Testis (tissue), 5 donors: ENCODE measurements at places on chromosomes 2 and 18.
A peak's percentile ranks its signal among the peaks of the same experiment; 100 is the strongest.

DNA sequence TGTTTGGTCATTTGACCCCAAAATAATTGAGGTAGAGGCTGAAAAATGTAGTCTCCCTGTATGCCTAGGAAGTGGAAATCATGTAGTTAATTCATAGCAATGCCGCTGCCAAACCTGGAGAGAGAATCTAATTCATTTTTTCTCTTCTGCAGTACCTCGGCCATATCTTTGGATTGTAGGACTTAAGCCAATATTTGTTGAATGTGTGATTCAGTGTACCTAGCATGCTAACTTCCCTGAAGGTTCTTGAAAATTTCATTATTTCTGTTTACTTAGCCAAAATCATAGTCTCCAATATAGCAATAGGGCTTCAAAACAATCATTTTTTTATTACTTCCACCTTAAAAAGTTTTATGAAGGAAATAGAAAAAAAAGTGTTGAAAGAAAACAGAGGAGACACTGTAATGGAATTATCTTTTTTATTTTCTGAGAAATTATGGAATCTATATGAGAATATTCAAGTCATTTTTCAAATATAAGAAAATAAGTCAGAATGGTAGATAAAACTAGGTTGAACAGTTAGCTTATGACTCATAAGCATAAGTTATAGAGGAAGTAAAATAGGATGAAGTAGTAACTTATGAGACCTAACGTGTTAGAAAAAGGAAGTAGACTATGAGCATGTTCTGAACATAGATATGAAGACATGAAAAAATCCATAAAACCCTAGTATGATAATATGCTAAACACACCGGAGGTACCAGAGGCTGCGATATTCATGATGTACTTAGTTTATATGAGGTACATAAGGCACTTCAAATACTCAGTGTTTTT, 35.2 kb upstream of the CDH19 start:
- no peak overlapping the region for H3K27ac ChIP-seq
- H3K36me3 ChIP-seq = no peaks in the 10 kb centered on the region
- no peaks in the 10 kb centered on the region for H3K27me3 ChIP-seq
- DNase-seq = no peak
- H3K4me3 ChIP-seq = no peak overlapping the region

GRCh38 chr2:28465148-28465885, 30.5 kb upstream of the PLB1 start:
- no peaks in the 10 kb centered on the region for H3K36me3 ChIP-seq
- H3K4me1 ChIP-seq = peaks cover 2% of the 10 kb centered on the region
- no peak for DNase-seq
- no peaks in the 10 kb centered on the region for H3K27me3 ChIP-seq
- no peak overlapping the region for H3K27ac ChIP-seq

DNA sequence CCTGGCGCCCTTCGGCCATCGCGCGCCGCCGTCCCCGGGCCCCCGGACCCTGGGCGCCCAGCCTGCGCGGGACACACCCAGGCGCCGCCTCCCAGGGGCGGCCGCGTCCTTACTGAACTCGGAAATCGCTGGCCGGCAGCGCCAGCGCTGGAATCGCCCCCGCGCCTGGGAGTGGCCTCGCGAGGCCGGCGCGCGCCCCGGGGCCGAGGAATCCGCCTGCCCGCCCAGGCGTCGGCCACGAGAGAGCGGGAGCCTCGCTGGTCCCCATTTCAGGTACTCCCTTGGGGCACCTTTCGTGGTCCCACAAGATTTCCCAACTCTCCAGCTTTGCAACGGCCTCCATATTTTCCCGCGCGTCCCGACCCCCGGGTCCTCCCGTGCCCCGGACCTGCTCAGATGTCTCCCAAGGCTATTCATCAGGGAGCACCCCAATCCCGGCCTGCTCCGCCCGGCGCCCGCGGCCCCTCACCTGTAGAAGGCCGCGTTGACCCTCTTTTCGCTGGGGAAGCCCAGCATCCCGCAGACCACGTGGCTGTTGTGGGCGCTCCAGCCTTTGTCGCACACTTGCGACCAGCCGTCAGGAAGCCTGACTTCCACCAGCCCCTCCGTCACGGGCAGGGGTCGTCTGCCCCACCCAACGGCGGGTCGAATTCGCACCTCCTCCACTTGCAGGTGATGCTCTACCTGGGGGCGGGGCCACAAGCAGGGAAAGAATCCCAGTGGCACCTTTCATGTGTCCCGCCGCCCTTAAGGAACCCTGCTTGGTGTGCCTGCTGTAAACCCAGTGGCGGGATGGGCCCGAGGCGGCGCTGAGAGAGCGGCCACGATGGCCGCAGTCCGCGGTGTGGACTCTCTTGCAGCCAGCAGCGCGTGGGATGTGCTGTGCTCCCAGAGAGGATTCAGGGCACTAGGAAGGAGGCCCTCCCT, 4.6 kb downstream of the LOXL3 start:
- peak overlapping the region; percentile 49 for H3K4me3 ChIP-seq
- no peaks in the 10 kb centered on the region for H3K36me3 ChIP-seq
- peak; percentile 75 for DNase-seq

DNA sequence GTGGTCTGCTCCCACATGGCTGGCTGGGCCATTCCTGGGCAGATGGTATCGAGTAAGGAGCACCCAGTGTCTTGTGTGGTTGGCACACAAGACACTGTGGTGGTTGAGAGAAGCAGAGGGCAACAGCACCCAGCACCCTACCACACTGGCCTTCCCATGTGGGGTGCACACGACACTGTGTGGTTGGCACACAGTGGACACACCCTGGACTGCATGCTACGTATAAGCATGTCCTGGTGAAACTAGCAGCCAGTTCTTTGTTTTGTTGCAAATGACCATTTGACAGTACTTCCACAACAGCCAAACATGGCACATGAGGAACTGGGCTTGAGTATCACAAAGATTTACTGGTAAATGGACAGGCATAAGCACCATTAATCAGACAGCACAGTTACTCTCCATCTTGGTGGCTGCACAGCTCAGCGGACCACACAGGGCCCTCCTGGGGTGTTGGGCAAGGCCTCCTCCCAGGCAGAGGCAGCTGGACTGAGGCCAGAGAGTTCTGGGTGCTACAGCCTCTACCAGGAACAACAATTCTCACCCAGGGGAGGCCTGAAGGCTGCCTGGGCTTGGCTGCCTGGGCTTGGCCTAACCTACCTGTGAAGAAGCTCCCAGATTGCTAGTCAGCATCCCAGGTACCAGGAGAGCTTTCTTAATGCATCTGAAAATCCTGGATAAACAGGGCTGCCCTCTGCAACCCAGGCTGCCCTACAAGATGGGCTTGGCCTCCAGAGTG, 59.3 kb upstream of the ALPP start:
- peaks cover 21% of the 10 kb centered on the region for H3K4me1 ChIP-seq
- no peaks in the 10 kb centered on the region for H3K27me3 ChIP-seq
- no peak for DNase-seq
- H3K36me3 ChIP-seq = no peaks in the 10 kb centered on the region
- H3K4me3 ChIP-seq = no peak overlapping the region

DNA sequence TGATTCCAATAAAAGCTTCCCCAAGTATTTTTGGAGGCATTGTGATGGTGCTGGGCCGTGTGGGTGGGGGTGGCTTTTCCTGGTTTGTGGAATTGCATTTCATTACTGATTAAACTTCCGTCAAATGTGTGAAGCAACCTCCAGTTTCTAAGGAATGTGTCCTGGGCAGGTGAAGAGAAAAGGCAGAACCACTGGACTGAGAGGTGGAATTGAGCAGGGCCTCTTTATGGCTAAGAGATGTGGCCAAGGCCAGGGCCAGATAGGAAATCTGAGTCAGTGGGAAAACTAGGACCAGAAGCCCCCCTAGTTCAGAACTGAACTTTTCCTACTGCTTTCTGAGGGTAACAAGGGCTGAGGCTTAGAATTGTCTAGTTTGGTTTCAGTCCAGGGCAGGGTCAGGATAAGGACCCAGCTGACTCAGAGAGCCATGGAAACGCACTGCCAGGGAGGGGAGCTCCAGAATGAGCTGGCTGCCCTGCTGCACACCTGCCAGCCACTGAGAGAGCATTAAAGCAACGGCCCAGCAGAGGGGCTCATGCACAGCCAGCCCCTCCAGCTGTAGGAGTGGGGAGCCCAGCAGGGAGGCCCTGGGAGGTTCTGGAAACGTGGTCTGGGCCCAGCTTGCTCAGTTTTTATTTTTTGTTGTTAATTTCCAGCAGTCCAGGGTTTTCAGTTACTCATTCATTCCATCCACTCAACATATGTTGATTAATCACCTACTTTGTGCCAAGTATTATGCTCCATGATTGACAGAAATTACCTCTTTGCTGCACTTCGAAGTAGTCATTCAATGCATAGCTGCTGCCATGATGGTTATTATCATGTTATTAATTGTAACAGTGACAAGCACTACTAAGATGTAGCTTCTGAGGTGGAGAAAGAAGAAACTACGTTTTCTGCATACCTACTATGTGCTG, 156.1 kb downstream of the MSH2 start:
- no peak overlapping the region for H3K4me3 ChIP-seq
- DNase-seq = no peak
- no peaks in the 10 kb centered on the region for H3K27me3 ChIP-seq
- no peaks in the 10 kb centered on the region for H3K36me3 ChIP-seq

DNA sequence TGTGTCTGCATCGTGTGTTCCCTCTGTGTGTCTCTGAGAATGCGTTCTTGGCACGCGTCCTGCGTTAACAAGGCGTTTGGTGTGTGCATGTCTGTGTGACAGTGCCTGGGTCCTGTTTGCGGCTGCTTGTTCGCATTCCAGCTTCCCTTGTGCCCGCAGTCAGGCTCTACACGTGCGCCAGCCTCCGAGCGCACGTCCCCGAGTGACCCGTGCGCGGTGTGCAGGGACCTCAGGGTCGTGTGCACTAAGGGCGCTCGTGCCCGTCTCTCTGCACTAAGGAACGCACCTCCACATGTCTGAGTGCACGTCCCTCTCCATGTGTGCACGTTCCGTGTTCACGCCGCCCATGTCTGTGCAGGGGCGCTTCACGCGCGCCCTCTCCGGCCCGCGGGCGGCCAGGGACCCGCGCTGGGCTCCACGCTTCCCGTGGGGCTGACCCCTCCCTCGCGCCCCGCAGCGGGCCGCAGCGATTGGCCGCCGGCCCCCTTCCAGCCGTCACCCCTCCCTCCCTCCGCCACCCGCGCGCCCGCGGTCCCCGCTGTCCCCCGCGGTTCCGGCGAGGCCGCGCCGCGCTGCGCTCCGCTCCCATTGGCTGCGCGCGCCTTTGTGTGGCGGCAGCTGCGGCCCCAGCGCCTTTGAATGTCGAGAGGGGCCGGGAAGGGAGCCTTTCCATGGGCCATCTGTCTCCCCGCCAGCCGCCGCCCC, 229.4 kb downstream of the HAUS1 start:
- peak overlapping the region; percentile 45 for H3K4me3 ChIP-seq
- no peaks in the 10 kb centered on the region for H3K27me3 ChIP-seq
- H3K4me1 ChIP-seq = no peaks in the 10 kb centered on the region
- no peaks in the 10 kb centered on the region for H3K36me3 ChIP-seq
- DNase-seq = peak; percentile 30

DNA sequence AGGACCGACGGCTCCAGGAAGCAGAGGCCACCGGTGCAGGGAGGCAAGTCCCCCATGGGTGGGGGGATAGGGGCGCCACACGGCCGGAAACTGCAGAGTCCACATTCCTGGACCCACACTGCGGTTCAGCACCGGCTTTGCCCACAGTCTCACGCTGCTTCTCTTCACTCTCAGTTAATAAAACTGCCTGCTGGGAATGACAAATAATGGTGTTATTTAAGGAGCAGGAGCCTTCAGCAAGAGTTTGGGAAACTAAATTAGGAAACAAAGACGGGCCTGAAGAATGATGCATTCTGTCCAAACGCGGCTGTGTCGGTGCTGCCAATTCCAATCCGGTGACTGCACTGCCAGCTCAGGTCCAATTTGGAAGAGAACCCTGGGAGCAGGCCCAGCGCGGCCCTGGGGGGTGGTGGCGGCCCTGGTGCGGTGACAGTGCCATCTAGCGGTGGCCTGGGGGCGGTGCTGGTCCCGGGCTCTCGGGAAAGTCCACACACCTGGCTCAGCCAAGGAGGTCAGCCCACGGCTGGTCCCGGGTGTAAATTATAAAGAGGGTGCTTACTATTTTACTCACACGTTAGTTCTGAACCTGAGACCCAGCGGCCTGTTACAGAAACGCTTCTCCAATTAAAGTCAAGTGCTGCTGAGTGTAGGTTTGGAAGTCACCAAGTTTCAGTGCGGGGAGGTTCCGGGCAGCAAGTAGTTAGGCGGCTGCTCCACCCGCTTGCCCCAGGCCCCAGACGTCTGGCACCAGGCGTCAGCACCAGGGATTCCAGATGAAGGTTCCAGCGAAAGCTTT, 73.1 kb upstream of the PXDN start:
- H3K36me3 ChIP-seq = no peaks in the 10 kb centered on the region
- peak overlapping the region; percentile 27 for H3K27ac ChIP-seq
- peak; percentile 82 for DNase-seq

- H3K27me3 ChIP-seq = no peaks in the 10 kb centered on the region
- no peak overlapping the region for H3K4me3 ChIP-seq
- H3K4me1 ChIP-seq = peaks cover 10% of the 10 kb centered on the region
- no peaks in the 10 kb centered on the region for H3K36me3 ChIP-seq
- peak; percentile 39 for DNase-seq
Observed at GRCh38 chr2:45741161-45741850, 89.8 kb downstream of the PRKCE start.

DNA sequence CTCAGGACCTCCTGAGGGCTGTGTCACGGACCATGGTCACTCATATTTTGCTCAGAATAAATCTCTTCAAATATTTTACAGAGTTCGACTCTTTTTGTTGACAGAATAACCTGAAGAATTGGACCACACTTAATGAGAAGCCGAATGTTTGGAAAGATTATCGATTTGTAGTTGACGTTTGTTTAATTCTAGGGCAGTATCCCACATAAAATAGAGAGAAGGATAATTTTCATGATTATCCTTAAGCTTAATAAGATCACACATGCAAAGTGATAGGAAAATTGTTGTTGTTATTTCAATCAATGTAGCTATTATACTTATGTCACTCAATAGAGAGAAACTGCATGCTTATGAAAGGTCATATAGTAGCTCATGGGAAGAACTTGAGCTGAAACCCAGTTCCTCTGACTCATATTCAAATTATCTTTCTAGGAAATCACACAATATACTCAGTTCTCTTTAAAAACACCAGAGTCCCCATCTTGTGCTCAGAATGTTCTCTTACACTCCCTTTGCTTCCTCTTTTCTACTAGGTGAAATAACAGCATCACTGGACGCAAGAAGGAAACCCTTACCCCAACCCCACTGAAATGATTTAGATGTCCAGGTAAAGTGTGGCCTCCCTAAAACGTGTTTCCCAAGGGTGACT, 982.1 kb downstream of the TSN start:
- no peaks in the 10 kb centered on the region for H3K36me3 ChIP-seq
- H3K27me3 ChIP-seq = no peaks in the 10 kb centered on the region
- DNase-seq = no peak
- no peaks in the 10 kb centered on the region for H3K4me1 ChIP-seq
- H3K27ac ChIP-seq = no peak overlapping the region

GRCh38 chr2:52956118-52956517, 811.5 kb upstream of the CHAC2 start:
- no peaks in the 10 kb centered on the region for H3K36me3 ChIP-seq
- no peak for DNase-seq
- no peaks in the 10 kb centered on the region for H3K27me3 ChIP-seq
- no peak overlapping the region for H3K27ac ChIP-seq
